ENCODE measurements at places on chromosomes 3 and 15. TPM values are rescaled to one million over a fixed set of nuclear protein-coding genes. Genes with fewer than 3 reads are reported as not detected.

Gene GRK7
- not detected for total RNA-seq

Gene XCR1
- not detected for total RNA-seq

Gene MKRN2OS
- 1.7 TPM for total RNA-seq

Gene BNC1
- not detected for total RNA-seq

Gene LNP1
- total RNA-seq, result 3.3 TPM

Gene KCNAB1
- total RNA-seq, result 0.44 TPM

Gene THRB
- 19.4 TPM for total RNA-seq

Gene ANKRD34C
- total RNA-seq, result not detected

Gene TBC1D21
- total RNA-seq, result not detected

Gene TP63
- 1.2 TPM for total RNA-seq

Gene PRKAR2A
- 56.3 TPM for total RNA-seq

Measured in Caco-2 (cell line).